ENCODE measurements at places on chromosomes 1 and 21. TPM values are rescaled to one million over a fixed set of nuclear protein-coding genes. Genes with fewer than 3 reads are reported as not detected.

DNA sequence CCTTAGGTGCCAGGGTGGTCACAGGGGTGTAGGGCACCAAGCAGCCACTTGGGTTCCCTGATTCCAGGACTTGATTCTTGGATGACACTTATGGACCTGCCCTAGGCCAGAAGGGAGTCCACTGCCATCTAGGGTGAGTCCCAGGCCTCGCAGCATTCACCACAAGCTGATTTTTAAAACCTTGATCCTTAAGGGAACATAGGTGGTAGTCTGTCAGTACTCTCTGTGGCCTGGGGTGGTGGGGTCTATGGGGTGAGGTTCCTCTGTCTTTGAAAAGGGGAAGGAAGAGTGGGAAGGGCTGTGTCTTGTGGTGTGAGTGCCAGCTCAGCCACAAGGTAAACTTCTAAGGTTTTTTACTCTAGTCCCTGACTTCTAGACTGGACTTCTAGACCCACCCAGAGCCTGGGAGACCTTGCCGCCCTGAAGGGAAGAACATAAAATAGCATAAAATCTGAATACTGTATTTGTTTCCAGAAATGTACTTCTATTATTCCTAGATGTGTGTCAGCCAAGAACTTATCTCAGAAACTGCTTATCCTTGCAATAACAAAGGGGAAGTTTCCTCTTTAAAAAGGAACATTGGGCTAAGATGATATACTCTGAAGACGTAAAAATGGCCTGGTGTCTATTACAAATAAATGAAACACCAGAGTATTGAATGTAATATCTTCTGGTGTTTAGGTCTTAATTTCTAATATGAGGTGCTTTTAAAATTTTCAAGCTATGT, 757.3 kb downstream of the LTN1 start:
- no peaks in the 10 kb centered on the region for H3K4me1 ChIP-seq
- no peak overlapping the region for H3K27ac ChIP-seq
- H3K36me3 ChIP-seq, result no peaks in the 10 kb centered on the region

DNA sequence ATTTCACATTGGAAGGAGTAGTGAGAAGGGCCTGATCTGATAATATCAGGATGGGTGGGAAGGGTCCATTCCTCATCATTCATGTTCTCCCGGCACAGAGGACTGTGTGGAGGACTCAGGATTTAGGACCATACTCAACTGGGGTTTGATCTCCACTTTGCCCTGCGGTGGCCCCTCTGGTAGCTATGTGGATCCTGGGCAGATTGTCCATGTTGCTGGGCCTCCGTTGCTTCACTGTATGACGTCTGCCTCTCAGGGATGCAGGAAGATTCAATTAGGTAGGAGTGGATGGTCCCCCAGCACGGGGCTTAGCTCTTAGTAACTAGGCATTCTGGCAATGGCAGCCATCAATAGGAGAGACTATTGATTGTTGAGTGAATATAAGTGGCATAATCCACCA, 2.3 kb downstream of the ETS2 start:
- no peak for DNase-seq
- H3K27ac ChIP-seq, result no peak overlapping the region
- H3K4me3 ChIP-seq, result peak overlapping the region; percentile 87
- H3K36me3 ChIP-seq, result peaks cover 23% of the 10 kb centered on the region
- H3K4me1 ChIP-seq, result peaks cover 25% of the 10 kb centered on the region

The HSPB7 gene
- not detected for total RNA-seq

- peaks cover 57% of the 10 kb centered on the region for H3K27me3 ChIP-seq
- H3K4me1 ChIP-seq, result peaks cover 10% of the 10 kb centered on the region
- no peak overlapping the region for H3K4me3 ChIP-seq
- no peak overlapping the region for H3K27ac ChIP-seq
- H3K36me3 ChIP-seq, result peaks cover 4% of the 10 kb centered on the region
- no peak for DNase-seq
These were observed 8.7 kb upstream of the SLC25A24 start for GRCh38 chr1:108208724-108209446.

DNA sequence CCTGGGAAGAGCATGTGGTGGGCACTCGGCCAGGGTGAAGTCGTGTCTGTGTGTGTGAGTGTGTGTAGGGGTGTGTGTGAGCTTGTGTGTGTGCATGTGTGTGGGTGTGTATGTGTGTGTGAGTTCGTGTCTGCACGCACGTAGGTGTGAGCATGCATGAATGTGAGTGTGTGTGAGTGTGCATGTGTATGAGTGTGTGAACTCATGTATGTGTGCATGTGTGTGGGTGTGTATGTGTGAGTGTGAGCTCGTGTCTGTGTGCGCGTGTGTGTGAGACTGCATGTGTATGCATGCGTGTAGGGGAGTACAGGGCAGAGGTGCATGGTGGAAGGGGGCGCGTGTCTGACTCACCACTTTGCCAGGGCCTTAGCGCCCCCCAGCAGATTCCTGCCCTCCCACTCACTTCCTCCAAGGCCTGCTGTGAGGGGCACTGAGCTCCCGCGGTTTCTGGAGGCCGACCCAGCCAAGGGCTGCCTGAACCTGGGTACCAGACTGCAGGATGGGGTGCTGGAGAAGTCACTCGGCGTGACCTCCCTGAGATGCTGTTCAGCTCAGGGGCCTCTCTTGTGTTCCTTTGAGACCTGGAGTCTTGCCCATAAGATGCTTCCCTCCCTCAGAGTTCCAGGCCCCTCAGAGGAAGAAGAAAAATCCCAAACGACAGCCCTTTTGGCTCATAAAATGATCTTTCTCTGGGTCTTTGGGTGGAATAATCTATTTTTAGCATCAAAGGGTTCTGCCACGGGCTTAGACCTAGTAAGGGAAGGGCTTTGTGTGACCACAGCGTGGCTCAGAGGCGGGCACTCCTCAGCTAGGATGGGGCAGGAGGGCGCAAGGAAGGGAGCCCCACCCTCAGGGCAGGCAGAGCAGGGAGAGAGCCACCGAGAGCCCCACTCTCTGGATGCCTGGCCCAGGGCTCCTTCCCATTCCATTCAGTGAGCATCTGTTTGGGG, 41.1 kb upstream of the RUNX3 start:
- no peaks in the 10 kb centered on the region for H3K27me3 ChIP-seq
- H3K27ac ChIP-seq, result peak overlapping the region; percentile 91

The FAM72A gene
- 22.1 TPM for total RNA-seq

The HSPG2 gene
- total RNA-seq, result 6.7 TPM

The APCS gene
- not detected for total RNA-seq

The NRIP1 gene
- 22.7 TPM for total RNA-seq

The RORC gene
- 1.2 TPM for total RNA-seq

- no peak overlapping the region for H3K27ac ChIP-seq
- H3K27me3 ChIP-seq, result no peaks in the 10 kb centered on the region
- H3K36me3 ChIP-seq, result peaks cover 7% of the 10 kb centered on the region
These were observed 38.5 kb upstream of the LDLRAP1 start for GRCh38 chr1:25504706-25505595.

Measured in activated naive CD8-positive, alpha-beta T cell treated with anti-CD3 and anti-CD28 coated beads, Interleukin-2, amount 10 ng/mL, durations not matched to agents 7 days and 5 days (primary cell).